ENCODE measurements at places on chromosomes 1 and 21. TPM values are rescaled to one million over a fixed set of nuclear protein-coding genes. Genes with fewer than 3 reads are reported as not detected.

DNA sequence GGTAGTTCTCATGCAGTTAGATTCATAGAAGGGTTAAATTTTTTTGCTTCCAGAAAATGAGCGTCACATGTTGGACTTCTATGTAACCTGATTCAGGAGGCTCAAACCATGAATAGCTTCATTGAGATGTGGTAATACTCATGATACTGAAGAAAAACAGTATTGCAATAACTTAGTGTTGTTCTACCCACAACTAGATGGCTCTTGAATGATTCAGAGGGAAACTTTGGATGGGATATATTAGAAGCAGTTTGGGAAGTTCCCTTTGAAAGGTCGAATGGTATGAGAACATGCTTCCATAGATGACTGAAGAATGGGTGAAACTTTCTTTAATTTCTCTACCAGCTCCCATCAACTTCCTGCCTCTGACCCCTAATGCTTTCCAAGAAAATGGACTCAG is 211.7 kb upstream of the PTGFR start:
- H3K4me3 ChIP-seq, result no peak overlapping the region
- H3K36me3 ChIP-seq, result no peaks in the 10 kb centered on the region
- no peaks in the 10 kb centered on the region for H3K27me3 ChIP-seq
- H3K4me1 ChIP-seq, result no peaks in the 10 kb centered on the region
- no peak for DNase-seq

- no peaks in the 10 kb centered on the region for H3K27me3 ChIP-seq
- H3K4me1 ChIP-seq, result peaks cover 12% of the 10 kb centered on the region
- no peak for DNase-seq
- no peak overlapping the region for H3K27ac ChIP-seq
Measured at GRCh38 chr1:174209347-174210187, 50.2 kb downstream of the RABGAP1L start.

DNA sequence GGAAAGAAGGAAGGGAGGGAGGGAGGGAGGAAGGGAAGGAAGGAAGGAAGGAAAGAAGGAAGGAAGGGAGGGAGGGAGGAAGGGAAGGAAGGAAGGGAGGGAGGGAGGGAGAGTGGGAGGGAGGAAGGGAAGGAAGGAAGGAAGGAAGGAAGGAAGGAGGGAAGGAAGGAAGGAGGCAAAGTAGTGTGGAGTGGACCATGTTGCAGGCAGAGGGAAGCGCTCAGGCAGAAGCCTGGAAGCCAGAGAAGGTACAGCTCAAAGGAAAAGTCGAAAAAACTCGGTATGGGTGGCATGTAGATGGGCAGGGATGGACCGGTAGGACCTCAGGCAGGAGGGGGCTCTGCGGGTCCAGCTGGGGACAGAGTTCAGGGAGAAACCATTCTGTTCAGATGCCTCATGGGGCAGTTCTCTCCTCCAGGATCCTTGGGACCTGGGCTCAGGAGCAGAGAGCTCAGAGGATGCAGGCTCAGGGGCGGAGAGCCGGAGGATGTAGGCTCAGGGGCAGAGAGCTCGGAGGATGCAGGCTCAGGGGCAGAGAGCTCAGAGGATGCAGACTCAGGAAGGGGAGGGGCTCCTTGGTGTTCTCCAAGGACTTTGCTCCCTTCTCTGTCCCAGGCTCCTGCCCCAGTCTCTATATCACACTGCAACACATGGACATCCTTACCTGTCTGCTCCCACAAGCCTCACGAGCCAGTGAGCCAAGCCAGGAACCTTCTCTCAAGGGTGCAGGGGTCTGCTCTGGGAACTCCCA is 13.6 kb upstream of the PADI3 start:
- no peak for DNase-seq
- no peaks in the 10 kb centered on the region for H3K36me3 ChIP-seq
- H3K4me1 ChIP-seq, result peaks cover 7% of the 10 kb centered on the region
- no peak overlapping the region for H3K4me3 ChIP-seq
- peaks cover 9% of the 10 kb centered on the region for H3K27me3 ChIP-seq

Gene ALPL
- total RNA-seq, result not detected

Gene AMPD1
- not detected for total RNA-seq

Gene TLR5
- not detected for total RNA-seq

Gene FHL3
- 2.8 TPM for total RNA-seq

Gene MMP23B
- 0.75 TPM for total RNA-seq
